ENCODE measurements at places on chromosomes 7 and 10. TPM values are rescaled to one million over a fixed set of nuclear protein-coding genes. Genes with fewer than 3 reads are reported as not detected.

The PON1 gene
- not detected for total RNA-seq

The FEZF1 gene
- not detected for total RNA-seq

The TDRD1 gene
- total RNA-seq: 0.31 TPM

The KCP gene
- 0.47 TPM for total RNA-seq

The KIAA1217 gene
- 16.8 TPM for total RNA-seq

The EGFR gene
- total RNA-seq: 121 TPM

The FERD3L gene
- not detected for total RNA-seq

The DRGX gene
- total RNA-seq: not detected

The MTG1 gene
- 14.3 TPM for total RNA-seq

The ZNF239 gene
- total RNA-seq: 1.3 TPM

The MNX1 gene
- not detected for total RNA-seq

The GBX1 gene
- total RNA-seq: not detected

The GRID1 gene
- total RNA-seq: not detected

The INHBA gene
- total RNA-seq: 121 TPM

The TSPAN15 gene
- total RNA-seq: 2.9 TPM

The ITPRIP gene
- 16.6 TPM for total RNA-seq

The HPSE2 gene
- total RNA-seq: not detected

The UCMA gene
- not detected for total RNA-seq

The CPA2 gene
- total RNA-seq: 0.11 TPM

The FOXI2 gene
- total RNA-seq: not detected

The NUTM2E gene
- not detected for total RNA-seq

The ASAH2 gene
- 4.1 TPM for total RNA-seq

The SYPL1 gene
- 92.2 TPM for total RNA-seq

The LIPN gene
- not detected for total RNA-seq

The CD36 gene
- total RNA-seq: 0.47 TPM

The TFR2 gene
- 0.39 TPM for total RNA-seq

The AKR1C2 gene
- 7.4 TPM for total RNA-seq

The GPR141 gene
- total RNA-seq: not detected

The TMEM196 gene
- total RNA-seq: not detected

The POLR2J2 gene
- total RNA-seq: 2.3 TPM

The TAS2R39 gene
- total RNA-seq: not detected

The FAM20C gene
- 29.5 TPM for total RNA-seq

The AOC1 gene
- not detected for total RNA-seq

The NXPH1 gene
- total RNA-seq: not detected

The PPP3CB gene
- total RNA-seq: 16.0 TPM

The CCDC71L gene
- total RNA-seq: 77.0 TPM

The NPC1L1 gene
- not detected for total RNA-seq

The SPDYE16 gene
- not detected for total RNA-seq

The FGF8 gene
- not detected for total RNA-seq

The TCERG1L gene
- 0.31 TPM for total RNA-seq

The TMEM273 gene
- not detected for total RNA-seq

The FAM237B gene
- total RNA-seq: not detected

The DLX5 gene
- total RNA-seq: not detected

The LOXL4 gene
- 0.04 TPM for total RNA-seq

The SLC29A4 gene
- total RNA-seq: 8.6 TPM

Measured in hair follicular keratinocyte (primary cell).